ENCODE measurements at places on chromosomes 16 and 17. TPM values are rescaled to one million over a fixed set of nuclear protein-coding genes. Genes with fewer than 3 reads are reported as not detected.

Gene DPEP1
- not detected for total RNA-seq

- H3K36me3 ChIP-seq: no peaks in the 10 kb centered on the region
- no peaks in the 10 kb centered on the region for H3K4me1 ChIP-seq
- DNase-seq: no peak
- H3K27ac ChIP-seq: peak overlapping the region; percentile 26
- no peaks in the 10 kb centered on the region for H3K27me3 ChIP-seq
Observed at GRCh38 chr16:35598696-35599332, 2139.4 kb downstream of the TP53TG3F start.

GRCh38 chr17:48868916-48869500, 23.6 kb upstream of the ATP5MC1 start:
- no peak for DNase-seq
- H3K27ac ChIP-seq: no peak overlapping the region
- H3K27me3 ChIP-seq: no peaks in the 10 kb centered on the region
- no peaks in the 10 kb centered on the region for H3K4me1 ChIP-seq
- H3K4me3 ChIP-seq: no peak overlapping the region

DNA sequence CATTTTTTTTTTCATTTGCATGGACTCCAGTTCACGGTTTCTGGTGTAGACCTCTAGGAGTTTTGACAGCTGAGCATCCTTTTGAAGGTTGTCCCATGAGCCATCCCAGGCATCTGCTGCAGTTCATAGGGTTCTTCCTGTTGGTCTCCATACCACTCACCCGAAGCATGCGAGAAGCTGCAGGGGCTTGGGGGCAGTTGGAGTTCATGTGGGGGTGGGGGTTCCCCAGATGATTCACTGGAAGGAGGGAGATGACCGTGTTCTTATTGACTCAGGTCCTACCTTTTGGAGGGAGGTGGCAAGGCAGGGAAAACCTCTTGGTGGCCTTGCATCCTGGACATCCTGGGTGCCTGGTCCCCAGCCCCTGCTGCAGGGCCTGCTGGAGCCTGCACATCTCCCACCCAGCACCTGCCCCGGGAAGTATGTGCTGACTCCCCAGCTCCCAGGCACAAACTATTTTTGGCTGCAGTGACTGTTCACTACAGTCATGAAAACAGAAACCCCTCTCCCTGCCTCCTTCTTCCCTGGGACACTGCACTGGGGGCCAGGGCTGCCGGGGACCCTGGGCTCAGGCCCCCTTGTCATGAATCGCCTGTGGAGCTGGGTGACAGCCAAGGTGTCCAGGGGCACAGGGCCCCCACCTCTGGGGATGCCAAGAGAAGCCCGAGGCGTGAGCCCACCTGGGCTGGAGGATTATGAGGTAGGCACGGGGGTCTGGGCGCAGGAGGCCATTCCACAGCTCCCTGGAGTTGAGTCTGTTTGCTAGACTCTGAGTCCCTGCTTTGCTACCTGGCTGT, 64.9 kb upstream of the LGALS9 start:
- no peak overlapping the region for H3K4me3 ChIP-seq
- H3K4me1 ChIP-seq: no peaks in the 10 kb centered on the region
- H3K36me3 ChIP-seq: no peaks in the 10 kb centered on the region
- H3K27ac ChIP-seq: no peak overlapping the region
- no peaks in the 10 kb centered on the region for H3K27me3 ChIP-seq

DNA sequence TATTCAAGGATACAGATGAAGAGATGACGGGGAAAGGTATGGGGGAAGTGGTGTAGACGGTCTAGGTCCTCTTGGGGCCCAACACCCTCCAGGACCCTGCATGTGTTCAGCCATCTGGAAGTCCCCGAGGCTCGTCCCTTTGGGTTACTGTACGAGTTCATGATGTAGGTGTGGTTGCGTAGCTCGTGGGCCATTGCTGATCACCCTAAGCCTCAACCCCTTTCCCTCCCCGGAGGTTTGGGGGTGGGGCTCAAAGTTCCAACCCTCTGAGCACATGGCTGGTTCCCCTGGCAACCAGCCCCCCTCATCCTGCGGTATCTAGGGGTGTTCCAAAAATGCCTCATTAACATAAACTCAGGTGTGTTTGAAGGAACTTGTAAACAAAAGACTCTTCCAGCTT, 98.8 kb upstream of the METRNL start:
- H3K27me3 ChIP-seq: no peaks in the 10 kb centered on the region
- no peak overlapping the region for H3K27ac ChIP-seq
- H3K4me1 ChIP-seq: no peaks in the 10 kb centered on the region
- H3K4me3 ChIP-seq: no peak overlapping the region
- DNase-seq: no peak

DNA sequence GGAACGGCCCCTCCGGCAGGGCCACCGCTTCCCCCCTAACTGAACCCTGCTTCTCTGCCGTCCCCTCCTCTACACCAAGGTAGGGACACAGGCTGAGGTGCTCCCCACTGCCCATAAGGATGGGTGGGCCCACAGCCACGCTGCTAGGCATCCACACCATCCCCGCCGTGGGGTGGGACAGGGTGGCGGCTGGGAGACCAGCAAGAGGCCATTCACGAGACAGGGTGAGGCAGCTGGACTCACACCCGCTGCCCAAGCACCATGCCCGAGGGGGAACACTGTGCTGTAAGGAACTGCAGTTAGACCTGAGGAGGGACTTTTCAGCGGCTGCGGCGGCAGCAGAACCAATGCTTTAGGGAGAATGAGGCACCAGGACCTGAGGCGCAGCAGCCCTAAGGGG, 47.5 kb upstream of the RRN3 start:
- H3K36me3 ChIP-seq: no peaks in the 10 kb centered on the region
- DNase-seq: no peak
- peaks cover 10% of the 10 kb centered on the region for H3K4me1 ChIP-seq
- no peaks in the 10 kb centered on the region for H3K27me3 ChIP-seq
- H3K27ac ChIP-seq: peak overlapping the region; percentile 41
- H3K4me3 ChIP-seq: no peak overlapping the region

GRCh38 chr16:87409781-87410180, 17.6 kb downstream of the MAP1LC3B start:
- H3K27ac ChIP-seq: no peak overlapping the region
- H3K36me3 ChIP-seq: peaks cover 7% of the 10 kb centered on the region
- no peaks in the 10 kb centered on the region for H3K27me3 ChIP-seq
- DNase-seq: no peak

DNA sequence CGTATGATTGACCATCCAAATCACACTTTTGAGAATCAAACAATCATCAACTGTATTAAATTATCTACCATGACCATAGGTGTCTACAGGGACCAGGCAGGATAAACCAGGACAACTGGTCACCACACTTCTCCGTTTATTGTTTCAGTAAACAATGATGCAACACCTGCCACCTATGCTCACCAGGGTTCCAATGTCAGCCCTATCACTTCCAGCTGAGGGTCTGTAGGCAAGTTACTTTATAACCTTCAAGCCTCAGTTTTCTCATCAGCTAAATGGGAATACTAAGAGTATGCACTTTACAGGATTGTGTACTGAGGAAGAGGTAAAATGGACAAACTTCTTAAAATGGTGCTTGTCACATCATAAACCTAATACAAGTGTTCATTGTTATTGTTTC, 14.9 kb downstream of the TMEM114 start:
- H3K4me3 ChIP-seq: no peak overlapping the region
- no peak for DNase-seq
- H3K4me1 ChIP-seq: no peaks in the 10 kb centered on the region
- H3K27ac ChIP-seq: no peak overlapping the region
- H3K36me3 ChIP-seq: no peaks in the 10 kb centered on the region

DNA sequence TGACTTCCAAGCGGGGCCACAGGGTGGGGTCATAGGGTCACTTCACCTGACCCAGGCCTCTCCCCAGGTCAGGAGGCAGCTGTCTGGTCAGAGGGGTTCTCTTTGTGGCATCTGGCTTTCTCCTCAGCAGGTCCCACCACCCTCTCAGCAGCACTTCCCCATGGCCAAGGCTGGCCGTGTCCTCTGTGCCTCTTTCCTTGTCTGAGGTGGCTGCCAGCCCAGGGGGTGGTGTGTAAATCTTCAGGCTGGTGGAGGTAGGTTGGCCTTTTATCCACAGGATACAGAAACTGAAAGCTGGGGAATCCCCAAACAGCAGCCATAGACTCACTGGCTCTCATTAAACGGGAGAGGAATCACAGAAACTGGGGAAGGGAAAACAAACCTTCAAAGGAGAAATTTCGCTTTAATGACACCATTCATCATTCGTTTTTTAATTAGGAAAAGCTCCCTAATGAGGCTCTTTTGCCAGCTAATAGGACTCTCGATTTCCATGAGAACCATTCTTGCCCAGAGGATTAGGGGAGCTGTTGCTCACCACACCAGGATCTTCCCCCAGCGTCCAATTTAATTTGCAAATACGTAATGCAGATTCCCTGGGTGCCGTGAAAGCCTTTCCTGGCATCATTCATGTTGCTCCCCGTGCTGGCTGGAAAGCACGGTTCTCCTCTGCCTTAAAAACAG, 18.0 kb downstream of the C17orf75 start:
- no peaks in the 10 kb centered on the region for H3K27me3 ChIP-seq
- H3K36me3 ChIP-seq: no peaks in the 10 kb centered on the region
- peak overlapping the region; percentile 17 for H3K27ac ChIP-seq
- peak overlapping the region; percentile 8 for H3K4me3 ChIP-seq
- no peaks in the 10 kb centered on the region for H3K4me1 ChIP-seq

- no peaks in the 10 kb centered on the region for H3K27me3 ChIP-seq
- no peak for DNase-seq
- H3K36me3 ChIP-seq: no peaks in the 10 kb centered on the region
- H3K4me3 ChIP-seq: no peak overlapping the region
- H3K27ac ChIP-seq: peak overlapping the region; percentile 19
- peaks cover 6% of the 10 kb centered on the region for H3K4me1 ChIP-seq
Observed at GRCh38 chr16:69823831-69824563, 61.9 kb downstream of the WWP2 start.

GRCh38 chr16:66028510-66029216, 337.8 kb upstream of the CDH5 start:
- H3K4me1 ChIP-seq: no peaks in the 10 kb centered on the region
- no peaks in the 10 kb centered on the region for H3K36me3 ChIP-seq
- H3K4me3 ChIP-seq: no peak overlapping the region
- no peak for DNase-seq

GRCh38 chr16:86156155-86156554, 257.2 kb downstream of the IRF8 start:
- no peak for DNase-seq
- H3K4me3 ChIP-seq: no peak overlapping the region
- no peak overlapping the region for H3K27ac ChIP-seq
- peaks cover 4% of the 10 kb centered on the region for H3K27me3 ChIP-seq
- H3K36me3 ChIP-seq: no peaks in the 10 kb centered on the region
- no peaks in the 10 kb centered on the region for H3K4me1 ChIP-seq

Gene DHRS13
- 36.8 TPM for total RNA-seq

Data from prostate gland (tissue), 2 donors.